Upper lobe of left lung (tissue), 6 donors: ENCODE measurements at places on chromosomes 1 and 21.

DNA sequence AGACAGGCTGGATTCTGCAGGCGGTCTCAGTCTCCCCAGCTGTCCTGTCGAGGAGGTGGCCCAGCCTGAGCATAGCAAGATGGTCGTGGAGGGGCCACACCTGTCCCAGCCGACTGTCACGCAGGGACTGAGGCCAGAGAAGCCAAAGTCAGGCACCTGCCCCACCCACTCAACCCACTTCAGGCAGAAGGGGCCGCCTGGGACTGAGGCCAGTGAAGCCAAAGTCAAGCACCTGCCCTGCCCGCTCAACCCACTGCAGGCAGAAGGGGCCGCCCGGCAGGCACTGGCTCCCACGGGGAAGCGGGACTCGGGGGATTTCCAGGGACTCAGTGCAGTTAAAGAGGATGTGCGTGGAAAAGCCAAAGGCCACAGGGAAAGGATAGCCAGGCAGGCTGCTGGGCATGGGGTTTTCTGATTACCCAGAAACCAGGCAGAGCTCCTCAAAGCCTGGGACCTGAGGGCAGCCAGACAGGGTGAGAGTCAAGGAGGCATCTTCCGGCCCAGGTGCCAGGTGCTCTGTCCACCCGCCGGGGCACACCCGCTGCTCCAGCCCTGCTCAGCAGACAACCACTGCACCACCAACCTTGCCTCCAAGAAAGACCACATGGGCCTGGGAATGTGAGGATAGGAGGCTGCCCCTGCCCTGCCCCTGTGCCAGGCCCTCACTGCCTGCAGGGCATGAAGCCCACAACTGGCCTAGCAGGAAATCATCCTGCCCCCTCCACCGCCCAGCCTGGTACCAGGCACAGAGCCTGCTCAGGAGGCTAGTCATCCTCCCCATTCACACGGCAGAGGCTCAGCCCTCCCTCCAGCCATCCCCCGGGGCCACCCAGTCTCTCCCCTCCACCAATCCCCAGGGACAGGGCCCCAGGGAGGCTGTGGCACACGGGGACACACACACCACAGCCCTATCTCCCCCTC lies 41.0 kb downstream of the MEGF6 start:
- peak; percentile 59 for DNase-seq

GRCh38 chr21:42012763-42013329 lies 2.7 kb upstream of the ZBTB21 start:
- no peak for DNase-seq

- peak; percentile 41 for DNase-seq
Observed at GRCh38 chr1:173917635-173918493, 737 bp upstream of the SERPINC1 start.

GRCh38 chr1:22231995-22232690 lies 89.2 kb upstream of the WNT4 start:
- no peak for DNase-seq

DNA sequence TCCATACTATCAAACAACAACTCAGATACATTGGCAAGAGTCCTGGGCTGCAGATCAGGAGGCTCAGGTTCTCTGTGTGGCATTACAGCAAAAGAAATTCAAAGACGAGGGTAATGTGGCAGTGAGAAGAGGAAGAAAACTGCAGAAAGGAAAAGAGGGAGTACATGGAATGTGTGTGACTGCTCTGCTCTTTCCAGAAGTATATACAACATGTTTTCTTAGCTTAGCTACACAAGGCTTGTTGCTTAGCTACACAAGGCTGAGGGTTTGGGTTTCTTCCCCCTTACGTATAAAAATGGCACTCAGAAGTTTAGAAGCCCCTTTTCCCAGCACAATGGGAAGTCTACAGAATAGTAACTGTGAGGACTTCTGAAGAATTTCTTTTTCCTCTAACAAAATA lies 86.0 kb downstream of the PRRX1 start:
- DNase-seq = no peak

DNA sequence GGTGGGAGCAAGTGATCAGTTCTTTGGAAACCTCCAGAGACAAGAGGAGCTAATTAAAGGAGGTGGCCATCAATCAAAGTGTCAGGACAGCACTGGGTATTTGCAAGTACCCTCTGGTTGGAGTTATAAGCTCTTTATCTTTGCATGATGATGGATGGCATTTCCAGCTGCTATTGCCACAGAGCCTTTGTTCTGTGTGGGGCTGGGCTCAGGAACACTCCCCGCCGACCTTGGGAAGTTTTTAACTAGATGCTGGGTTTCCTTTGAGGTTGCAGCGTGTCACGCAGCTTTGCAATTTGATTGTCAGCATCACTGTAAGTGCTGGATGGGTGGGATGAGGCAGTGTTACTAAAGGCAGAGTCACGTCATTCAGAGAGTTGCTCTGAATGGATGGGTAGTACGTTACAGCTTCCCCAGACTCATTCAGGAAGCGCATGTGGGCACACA lies 68.9 kb downstream of the CNIH3 start:
- DNase-seq = no peak

DNA sequence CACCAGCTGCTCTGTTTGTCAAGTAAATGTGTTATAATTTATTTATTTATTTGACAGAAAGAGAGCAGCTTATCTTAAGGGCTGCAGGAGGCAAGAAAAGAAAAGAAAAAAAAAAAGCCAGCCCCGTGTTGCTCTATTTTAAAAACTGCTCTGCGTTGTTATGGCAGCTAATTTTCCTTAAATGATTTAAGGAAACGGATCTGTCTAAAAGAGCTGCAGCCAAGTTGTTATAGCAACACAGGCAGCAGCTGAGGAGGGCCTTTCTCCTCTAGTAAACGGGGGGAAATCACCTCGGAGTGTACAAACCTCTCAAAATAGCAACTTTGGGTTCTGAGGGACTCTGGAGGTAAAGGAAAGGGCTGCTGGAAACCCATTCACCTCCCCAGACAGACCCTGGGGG lies 149.2 kb downstream of the BEND5 start:
- no peak for DNase-seq

- no peak for DNase-seq
Observed at GRCh38 chr1:41870076-41870562, 48.6 kb downstream of the HIVEP3 start.

GRCh38 chr21:33813832-33814365 lies 101.7 kb downstream of the ATP5PO start:
- DNase-seq = no peak

DNA sequence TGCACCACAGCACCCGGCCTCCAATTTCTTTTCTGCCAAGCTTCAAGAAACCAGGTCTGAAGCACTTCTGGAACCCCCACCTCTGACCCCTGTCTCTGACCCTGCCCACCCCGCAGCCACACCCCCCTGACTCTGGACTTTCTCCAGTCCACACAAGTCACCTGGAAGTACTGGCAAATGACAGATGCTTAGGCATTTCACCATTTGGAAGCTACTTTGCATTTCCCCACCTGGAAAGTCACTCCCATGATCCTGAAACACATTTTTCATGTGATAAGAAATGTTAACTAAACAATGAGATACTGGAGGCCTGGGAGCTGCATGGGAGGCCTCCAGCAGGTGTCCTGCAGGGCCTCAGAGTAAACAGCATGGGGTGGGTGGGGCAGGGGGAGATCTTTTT lies 45.7 kb downstream of the NTPCR start:
- no peak for DNase-seq

DNA sequence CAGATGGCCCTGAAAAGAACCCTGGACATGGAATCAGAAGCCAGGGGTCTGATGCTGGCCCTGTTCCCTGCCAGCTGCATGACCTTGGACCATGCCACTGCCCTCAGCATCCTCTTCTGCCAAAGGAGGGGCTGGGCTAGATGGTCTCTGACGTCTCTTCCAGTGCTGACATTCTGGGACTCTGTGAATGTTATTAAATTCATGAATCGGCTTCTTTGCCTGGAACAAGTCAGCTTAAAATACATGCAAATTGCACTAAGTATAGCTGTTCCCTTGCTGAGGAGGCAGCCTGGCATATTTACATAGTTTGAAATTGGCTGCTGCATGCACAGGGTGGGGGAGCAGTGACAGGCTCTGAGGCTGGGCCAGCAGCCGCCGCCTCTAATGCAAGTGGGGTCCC lies 23.8 kb downstream of the KCNA2 start:
- no peak for DNase-seq

- no peak for DNase-seq
Observed at GRCh38 chr1:73516451-73516850, 681.5 kb downstream of the LRRIQ3 start.

- no peak for DNase-seq
Observed at GRCh38 chr21:42690586-42690985, 37.2 kb downstream of the PDE9A start.

DNA sequence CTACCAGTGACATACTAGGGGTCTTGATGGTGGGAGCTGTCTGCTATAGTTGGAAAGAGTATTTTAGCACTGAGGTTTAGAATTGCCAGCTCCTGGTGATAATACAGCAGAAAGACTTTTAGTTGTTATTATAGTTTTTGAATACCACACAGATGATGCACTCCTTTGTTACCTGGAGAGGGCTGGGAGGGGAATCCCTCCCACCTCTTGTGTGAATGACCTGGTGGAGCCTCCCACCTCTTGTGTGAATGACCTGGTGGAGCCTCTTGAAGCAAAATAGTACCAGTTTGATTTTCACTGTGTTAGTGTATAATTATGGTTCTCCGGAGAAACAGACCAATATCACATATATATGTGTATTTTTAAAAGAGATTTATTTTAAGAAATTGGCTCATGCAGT lies 3.3 kb downstream of the DISP1 start:
- DNase-seq = no peak

- no peak for DNase-seq
Observed at GRCh38 chr1:117838911-117839310, 90.5 kb downstream of the GDAP2 start.

DNA sequence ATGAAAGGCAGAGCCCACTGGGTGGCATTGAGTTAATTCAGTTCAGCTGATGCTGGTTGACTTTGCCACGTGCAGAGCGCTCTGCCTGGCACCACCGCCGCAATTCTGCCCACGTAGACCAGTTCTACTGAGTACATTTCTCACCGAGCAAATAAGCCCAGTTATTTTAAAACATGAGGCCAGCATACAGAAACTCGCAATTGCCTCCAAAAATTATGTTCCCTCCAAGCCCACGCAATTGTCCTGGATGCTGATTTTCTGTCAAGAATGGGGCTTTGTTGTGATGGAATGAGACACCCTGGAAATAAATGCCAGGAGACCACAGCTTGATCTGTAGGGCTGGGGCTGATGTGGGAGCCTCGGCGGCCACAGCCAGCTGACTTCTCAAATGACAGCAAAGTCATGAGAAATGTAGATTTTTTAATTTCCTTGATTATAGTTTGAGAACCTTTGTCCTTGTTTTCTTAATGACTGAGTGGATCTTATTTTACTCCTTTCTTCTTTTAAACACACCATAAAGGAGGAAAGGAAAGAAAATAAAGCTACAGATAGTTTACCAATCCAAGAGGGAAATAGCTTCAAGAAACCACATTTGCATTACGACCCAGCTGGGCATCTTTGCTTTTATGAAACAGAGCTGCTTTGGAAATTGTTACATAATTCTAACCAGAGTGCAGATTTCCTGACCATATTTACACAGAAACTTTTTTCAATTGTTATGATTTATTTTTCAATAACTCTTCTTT lies 11.6 kb upstream of the PARP1 start:
- no peak for DNase-seq

DNA sequence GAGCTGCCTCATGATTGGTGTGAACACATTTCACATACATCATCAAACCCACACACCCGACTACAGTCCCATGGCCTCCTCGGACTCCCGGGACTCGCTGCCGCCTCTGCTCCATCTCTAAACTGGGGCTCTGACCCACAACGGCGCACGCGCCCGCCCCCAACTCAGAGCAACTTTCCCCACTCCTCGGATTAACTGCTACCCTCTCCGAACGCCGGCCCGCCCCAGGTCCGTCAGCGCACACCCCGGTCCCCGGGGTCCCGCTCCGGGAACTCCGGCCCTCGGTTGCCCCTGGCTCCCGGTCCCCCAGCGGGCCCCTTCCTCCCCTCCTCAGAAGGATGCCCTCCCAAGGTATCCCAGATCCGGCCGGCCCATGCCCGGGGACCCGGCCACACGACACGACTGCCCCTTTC lies 740 bp downstream of the DSTYK start:
- DNase-seq = peak; percentile 24

GRCh38 chr1:207858281-207858680 lies 52.6 kb downstream of the CD34 start:
- no peak for DNase-seq

- DNase-seq = no peak
Observed at GRCh38 chr21:41098076-41098475, 69.9 kb upstream of the BACE2 start.

DNA sequence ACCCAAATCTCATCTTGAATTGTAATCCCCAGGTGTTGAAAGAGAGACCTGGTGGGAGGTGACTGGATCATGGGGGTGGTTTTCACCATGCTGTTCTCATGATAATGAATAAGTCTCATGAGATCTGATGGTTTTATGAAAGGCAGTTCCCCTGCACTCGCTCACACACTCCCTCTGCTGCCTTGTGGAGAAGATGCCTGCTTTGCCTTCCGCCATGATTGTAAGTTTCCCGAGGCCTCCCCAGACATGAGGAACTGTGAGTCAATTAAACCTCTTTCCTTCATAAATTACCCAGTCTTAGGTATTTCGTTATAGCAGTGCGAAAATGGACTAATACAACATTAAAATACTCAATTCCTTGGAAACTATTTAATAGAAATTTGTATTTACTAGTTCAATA lies 99.2 kb downstream of the PROX1 start:
- no peak for DNase-seq

GRCh38 chr21:18114810-18115209 lies 129.8 kb upstream of the CHODL start:
- no peak for DNase-seq

DNA sequence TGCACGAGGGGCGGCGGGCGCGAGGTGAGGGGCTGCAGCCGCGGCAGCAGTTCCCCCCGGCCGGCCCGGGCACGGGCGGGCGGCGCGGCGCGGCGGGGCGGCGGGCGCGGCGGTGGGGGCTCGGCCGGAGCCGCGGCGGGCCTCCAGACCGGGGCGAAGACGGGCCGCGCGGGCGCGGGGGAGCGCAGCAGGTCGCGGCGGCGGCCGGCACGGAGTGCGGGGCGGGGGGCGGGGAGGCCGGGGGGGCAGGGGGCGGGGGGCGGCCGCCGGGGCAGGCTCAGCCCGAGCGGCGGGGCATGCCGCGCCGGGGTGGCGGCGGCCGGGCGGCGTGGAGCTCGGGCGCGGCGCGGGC lies 311 bp downstream of the IRF2BP2 start:
- DNase-seq = peak; percentile 90

DNA sequence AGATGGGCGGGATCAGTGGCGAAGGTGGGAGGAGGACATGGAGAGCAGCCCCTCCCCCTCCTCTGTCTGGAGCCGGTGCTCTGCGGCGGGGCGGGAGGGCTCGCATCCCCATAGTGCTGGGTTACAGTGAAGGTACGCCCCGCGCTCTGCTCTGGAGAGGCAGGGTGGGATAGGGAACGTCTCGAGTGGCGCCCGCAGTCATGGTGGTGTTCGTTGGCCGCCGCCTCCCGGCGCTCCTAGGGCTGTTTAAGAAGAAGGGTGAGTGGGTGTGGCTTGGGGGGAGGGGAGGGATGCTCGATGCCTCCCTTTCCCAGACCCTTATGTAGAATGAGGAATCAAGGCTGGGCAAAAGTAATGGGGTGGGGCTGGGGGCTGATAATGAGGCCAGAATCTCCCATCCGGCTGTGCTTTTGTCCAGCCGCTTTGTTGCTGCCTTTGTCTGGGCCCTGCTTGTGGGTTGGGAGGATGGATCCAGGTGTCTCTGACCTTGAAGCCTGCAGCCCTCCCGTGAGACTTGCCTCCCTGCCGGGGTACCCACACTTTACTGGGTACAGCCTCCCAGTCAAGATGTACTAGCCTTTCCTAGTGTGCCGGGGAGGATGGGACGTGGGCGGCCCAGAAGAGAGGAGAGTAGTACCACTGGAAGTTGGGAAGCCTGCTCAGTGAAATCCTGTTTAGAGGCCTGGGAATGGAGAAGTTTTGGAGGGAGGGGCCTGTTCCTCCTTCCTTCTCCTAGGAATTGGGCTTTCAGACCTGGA lies 51.4 kb downstream of the YARS1 start:
- peak; percentile 68 for DNase-seq
